Stimulated activated CD8-positive, alpha-beta memory T cell treated with anti-CD3 and anti-CD28 coated beads, Interleukin-4, amount 100 ng/mL, for 1 hour (primary cell): ENCODE measurements at places on chromosomes 1 and 21.

- DNase-seq = no peak
Measured at GRCh38 chr1:119869995-119870394, 26.3 kb downstream of the ADAM30 start.

GRCh38 chr1:186626356-186626932 is 53.8 kb downstream of the PTGS2 start:
- no peak for DNase-seq

DNA sequence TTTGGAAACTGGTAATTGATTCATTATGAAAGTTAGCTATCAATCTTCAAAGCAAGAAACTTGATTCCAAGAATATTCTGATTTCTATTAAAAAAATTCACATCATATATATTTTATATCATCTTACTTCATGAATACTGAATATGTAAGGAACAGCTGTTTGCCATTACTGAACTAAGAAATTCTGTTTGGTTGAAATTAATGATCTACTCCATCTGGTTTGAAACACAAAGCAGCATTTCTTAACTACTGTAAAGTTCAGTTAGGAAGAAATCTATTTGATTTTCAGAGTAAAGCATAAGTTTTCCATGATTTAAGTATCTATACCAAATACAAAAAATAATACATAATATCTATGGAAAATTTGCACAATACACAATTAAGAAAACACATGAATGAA is 66.0 kb upstream of the SCYL3 start:
- DNase-seq = no peak

DNA sequence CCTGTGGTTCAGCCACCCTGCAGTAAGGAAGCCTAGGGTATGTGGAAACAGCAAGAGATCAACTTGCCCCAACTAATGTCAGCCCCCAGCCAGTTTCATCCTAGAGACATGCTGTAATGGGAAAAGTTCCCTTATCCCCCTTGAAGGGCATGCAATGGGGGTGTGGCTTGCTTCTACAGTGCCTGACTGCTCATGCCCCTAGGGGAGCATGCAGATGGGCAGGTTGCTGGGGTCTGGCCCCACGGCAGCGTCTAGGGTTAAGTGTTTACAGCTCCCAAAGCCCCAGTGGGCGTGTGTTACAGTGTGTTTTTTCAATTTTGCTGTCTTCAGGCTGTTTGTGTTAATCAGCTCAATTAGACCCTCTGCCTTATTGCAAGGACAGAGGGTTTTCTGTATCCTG is 1105.9 kb downstream of the AMY1C start:
- no peak for DNase-seq

- no peak for DNase-seq
Measured at GRCh38 chr1:172827841-172828240, 168.9 kb downstream of the FASLG start.

DNA sequence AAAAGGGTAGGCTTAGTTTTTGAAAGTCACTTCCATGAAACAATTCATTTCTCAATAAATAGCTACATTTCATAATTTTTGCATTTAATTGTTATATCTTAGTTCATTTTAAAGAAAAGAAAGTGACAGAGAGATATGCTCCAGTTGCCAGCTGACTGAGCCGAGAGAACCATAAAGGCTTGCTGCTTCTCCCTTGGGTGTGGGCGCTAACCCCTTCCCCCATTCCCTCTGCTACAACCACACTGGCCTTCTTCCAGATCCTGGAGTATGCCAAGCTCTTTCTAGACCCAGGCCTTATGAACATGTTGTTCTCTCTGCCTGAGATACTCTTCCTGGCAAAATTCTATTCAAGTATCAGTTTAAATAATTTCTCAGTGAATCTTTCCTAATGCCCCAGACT is 12.3 kb downstream of the SORT1 start:
- no peak for DNase-seq

GRCh38 chr21:32386195-32386870 is 6.5 kb downstream of the URB1 start:
- DNase-seq = no peak

- no peak for DNase-seq
Measured at GRCh38 chr1:17881761-17882160, 126.6 kb downstream of the ACTL8 start.
